ENCODE measurements at places on chromosomes 16 and 17. TPM values are rescaled to one million over a fixed set of nuclear protein-coding genes. Genes with fewer than 3 reads are reported as not detected.

The INCA1 gene
- 5.0 TPM for polyA plus RNA-seq

DNA sequence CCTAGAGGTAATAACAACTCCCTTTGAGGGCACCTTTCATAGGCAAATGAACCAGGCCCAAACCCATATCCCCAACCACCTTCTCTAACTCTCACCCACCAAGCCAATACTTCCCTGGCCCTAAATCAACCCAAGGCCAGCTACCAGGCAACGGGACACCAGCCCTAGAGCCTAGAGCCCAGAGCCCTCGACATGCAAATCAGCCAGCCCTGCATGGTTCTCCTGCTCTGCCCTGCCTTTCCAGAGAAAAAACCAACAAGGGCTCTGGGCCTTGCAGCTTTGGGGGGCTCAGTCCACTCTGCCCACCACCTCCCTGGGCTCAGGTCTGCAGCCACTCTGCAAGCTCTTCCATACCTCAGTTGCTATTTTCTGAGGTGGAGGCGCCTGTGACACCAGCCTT is 55.0 kb downstream of the PITPNM3 start:
- no peak for DNase-seq

- DNase-seq = no peak
These were observed 9.1 kb upstream of the TMEM204 start for GRCh38 chr16:1524366-1524765.

DNA sequence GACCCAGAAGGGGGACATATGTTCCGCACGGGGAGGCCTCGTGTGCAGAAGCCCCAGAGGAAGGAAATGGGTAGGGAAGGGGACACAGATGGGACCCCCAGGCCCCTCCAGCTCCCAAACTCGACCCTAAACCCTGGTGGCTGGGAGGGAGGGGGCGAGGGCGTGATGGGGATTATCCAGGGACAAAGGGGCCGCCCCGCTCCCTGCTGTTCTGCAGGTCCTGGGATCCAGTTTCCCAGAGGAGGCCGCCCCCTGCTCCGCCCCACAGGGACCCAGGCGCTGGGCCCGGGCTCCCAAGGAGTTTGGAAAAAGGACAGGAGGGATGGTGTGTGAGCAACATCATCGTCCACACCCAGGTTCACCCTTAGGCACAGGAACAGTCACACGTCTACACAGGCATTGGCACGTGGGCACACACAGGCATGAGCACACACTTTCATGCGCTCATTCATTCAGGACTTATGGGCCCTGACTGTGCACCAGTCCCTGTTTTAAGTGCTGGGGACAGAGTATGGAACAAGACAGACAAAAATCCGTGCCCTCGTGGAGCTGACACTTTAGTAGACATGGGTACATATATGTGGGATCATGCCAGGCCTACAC is 12.8 kb upstream of the FBXL19 start:
- no peak for DNase-seq

- no peak for DNase-seq
These were observed 20.7 kb upstream of the CDH13 start for GRCh38 chr16:82605863-82606620.

The TIMP2 gene
- polyA plus RNA-seq = 164 TPM

GRCh38 chr17:31570951-31571892 is 179.7 kb downstream of the RAB11FIP4 start:
- no peak for DNase-seq

GRCh38 chr16:87809150-87809902 is 43.5 kb upstream of the KLHDC4 start:
- no peak for DNase-seq
